SK-N-SH (cell line): ENCODE measurements at places on chromosomes 3 and 15.

- H3K4me3 ChIP-seq: no peak overlapping the region
- H3K27ac ChIP-seq: no peak overlapping the region
- peaks cover 27% of the 10 kb centered on the region for H3K4me1 ChIP-seq
- no peak for DNase-seq
- no peaks in the 10 kb centered on the region for H3K36me3 ChIP-seq
These were observed 5.0 kb upstream of the SKIC8 start for GRCh38 chr15:78304216-78305066.

GRCh38 chr15:93250950-93251349 is 161.9 kb upstream of the RGMA start:
- no peak overlapping the region for H3K27ac ChIP-seq
- H3K36me3 ChIP-seq: no peaks in the 10 kb centered on the region
- DNase-seq: no peak
- H3K4me3 ChIP-seq: no peak overlapping the region
- no peaks in the 10 kb centered on the region for H3K4me1 ChIP-seq

DNA sequence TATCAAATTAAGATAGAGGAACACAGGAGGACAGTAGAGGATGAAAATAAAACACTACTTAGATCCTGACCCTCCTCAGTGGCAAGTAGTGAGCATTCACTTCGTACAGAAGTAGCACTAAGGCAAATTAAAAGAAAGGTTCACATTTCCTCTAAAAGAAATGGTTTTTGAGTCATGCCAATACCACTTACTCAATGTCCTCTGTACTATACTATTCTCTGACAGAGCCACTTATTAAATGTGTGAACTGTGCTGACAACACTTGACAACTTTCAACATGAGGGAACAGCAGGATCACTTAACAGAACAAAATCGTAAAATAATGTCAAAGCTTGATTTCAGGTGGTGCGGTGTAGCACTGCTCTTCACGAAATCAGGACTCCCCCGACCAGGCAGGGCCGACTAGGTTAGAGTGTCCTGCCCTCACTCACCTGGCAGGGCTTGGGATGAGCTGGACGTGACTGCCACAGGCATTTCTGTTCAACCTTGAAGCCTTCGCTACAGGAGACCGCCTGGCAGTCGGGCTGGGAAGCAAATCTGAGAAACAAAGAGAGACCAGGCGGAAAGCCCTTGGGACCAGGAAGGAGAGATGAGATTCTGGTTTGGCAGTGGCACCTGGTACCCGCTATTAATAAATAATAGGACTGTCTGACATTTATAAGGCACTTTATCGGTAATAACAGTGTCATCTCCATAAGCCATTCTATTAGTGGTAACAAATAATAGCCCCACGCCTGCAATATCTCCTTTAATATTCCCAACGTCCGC is 611 bp upstream of the SLC27A2 start:
- H3K4me3 ChIP-seq: peak overlapping the region; percentile 56
- no peak overlapping the region for H3K27ac ChIP-seq
- peak; percentile 17 for DNase-seq
- H3K36me3 ChIP-seq: no peaks in the 10 kb centered on the region
- no peaks in the 10 kb centered on the region for H3K4me1 ChIP-seq

DNA sequence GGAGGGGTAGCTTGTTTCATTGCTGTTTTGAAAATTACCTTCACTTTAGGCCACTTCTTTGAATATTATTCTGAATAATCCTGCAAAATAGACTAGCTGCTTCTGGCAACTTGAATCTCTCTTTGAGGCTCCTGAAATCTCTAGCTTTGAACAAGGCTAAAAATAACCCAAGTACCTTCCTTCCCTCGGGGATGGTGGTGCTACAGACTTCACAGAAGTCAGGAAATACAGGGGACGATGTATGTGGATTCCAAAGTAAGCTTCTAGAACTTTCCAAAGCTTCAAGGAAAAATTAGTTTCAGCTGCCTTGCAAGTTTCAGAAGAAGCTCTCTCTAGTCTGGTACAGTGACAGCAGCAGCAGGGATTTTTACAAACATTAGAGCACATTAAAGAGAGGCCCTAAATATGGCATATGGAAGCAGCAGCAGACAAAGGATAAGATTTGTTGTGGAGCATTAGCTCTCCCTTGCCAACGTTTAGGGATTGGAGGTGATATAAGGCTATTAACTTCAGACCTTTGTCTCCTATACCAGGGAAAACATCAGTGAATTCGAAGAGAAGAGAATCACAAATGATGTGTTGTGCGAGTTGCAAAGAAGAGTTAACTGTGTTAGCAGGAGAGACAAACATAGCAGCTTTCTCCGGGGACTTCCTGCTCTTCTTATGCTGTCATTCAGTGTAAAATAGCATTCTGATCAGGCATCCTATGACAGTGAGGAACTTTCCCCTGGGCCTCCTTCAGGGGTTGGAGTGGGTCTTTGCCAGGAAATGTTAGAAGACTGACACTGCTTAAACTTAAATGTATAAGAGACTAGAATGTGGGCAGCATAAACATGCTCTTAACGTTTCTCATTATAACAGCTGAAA is 783.0 kb upstream of the ARPP21 start:
- H3K27me3 ChIP-seq: no peaks in the 10 kb centered on the region
- H3K36me3 ChIP-seq: no peaks in the 10 kb centered on the region
- no peaks in the 10 kb centered on the region for H3K4me1 ChIP-seq
- H3K27ac ChIP-seq: no peak overlapping the region

GRCh38 chr15:75828429-75828828 is 14.8 kb upstream of the UBE2Q2 start:
- no peak overlapping the region for H3K27ac ChIP-seq
- H3K36me3 ChIP-seq: no peaks in the 10 kb centered on the region
- no peak for DNase-seq
- H3K4me3 ChIP-seq: no peak overlapping the region
- H3K27me3 ChIP-seq: no peaks in the 10 kb centered on the region
